NCI-H69 (cell line): ENCODE measurements at places on chromosomes 11 and 22.
A peak's percentile ranks its signal among the peaks of the same experiment; 100 is the strongest.

- no peak for DNase-seq
These were observed 1220.2 kb downstream of the JRKL start for GRCh38 chr11:97610000-97610399.

- no peak for DNase-seq
These were observed 91.4 kb upstream of the TOP3B start for GRCh38 chr22:22073769-22074561.

DNA sequence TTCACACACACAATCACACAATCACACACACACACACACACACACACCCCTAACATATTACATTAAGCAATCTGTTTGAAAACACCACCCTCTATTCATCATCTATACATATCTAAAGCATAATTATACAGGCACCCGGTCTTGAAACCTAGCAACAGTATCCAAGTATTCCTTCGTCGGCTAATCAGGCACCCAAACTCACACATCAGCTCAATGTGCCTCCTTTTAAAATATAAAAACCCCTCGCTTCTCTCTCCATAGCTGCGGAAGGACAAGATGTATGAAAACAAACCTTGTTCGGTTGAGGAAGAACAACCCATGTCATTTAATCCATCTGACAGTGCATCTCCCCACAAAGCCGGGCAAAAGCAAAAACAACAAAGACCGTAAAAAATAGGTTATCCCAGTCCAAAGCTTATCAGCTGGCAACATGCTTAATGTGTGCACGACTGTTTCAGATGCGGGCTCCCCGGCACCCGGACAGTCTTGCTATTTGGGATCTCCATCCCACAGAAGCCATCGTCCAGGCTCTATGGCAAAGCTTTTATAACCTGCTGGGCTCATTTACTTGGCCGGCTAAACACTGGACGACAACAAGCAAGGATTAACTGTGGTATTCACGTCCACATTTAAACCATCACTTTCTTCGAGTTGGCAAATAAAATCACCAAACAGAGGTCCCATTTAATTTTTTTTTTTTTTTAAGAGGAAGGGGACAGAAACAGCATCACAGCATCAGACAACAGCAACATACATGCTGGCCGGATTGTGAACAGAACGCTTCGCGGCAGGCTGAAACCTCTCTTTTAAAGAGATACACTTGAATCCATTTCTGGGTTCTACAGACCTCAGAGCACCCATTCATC lies 365.5 kb downstream of the SHANK2 start:
- peak; percentile 53 for DNase-seq

- DNase-seq: no peak
These were observed 1.1 kb upstream of the IL18BP start for GRCh38 chr11:71997594-71997993.

DNA sequence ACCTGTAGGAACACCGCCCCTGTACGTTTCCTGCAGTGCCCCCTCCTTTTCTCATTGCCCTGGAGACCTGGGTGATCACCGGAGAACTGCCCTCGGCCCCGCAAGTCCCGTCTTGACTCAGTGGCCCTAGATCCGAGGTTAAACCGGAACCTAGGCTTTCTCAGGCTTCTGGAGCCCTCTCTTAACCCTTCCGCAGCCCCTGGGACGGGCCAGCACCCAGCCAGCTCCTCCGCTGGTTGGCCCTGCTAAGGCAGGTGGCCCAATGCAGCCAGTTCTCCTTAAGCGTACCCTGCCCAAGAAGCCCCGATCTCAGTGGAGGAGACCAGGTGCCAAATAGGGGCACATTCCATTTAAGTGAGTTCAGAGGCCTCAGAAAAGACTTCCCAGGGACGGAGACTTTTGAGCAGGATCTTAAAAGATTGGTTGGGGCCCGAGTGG lies 776 bp downstream of the NLRX1 start:
- peak; percentile 54 for DNase-seq

DNA sequence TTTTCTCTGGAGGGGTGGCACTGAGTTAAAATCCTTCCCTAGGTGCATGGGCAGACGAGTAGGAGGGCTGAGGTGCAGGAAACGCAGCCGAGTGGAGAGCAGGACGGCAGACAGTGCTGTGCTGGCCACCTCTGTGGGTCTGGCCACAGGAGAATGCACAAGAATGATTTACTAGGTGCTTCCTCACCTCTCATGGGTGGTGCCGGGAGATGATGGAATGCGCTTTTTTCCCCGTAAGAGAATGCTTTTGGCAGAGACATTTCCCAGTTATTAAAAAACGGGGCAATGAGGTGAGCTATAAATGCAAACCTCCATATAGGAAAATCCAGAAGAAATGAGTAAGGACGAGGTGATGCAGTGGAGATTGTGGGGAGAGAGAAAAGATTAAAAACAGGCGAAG lies 86.1 kb downstream of the ADAMTS15 start:
- no peak for DNase-seq

GRCh38 chr22:26122920-26123468 lies 46.3 kb upstream of the SEZ6L start:
- DNase-seq: no peak

- DNase-seq: no peak
These were observed 35.4 kb downstream of the C22orf42 start for GRCh38 chr22:32123657-32124056.

GRCh38 chr22:30315962-30316576 lies 10.7 kb downstream of the TBC1D10A start:
- no peak for DNase-seq

DNA sequence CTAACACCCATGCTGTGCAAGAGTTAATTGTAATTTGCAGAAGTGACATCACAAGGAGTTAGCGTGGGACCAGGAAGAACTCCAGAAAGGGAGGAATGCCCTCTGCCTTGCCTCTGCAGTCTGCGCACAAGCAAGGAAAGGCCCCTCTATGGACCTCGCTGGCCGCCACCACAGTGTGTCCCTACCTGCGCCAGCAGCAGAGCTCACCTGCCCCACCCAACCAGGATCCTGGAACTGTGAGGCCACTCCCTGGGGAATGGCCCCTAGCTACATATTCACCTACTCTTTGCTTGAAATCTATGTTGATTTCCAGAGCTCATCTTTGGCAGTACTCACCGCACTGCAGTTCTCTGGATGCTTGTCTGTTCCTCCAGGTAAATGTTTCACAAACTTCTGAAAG lies 72.0 kb upstream of the MTNR1B start:
- peak; percentile 33 for DNase-seq

DNA sequence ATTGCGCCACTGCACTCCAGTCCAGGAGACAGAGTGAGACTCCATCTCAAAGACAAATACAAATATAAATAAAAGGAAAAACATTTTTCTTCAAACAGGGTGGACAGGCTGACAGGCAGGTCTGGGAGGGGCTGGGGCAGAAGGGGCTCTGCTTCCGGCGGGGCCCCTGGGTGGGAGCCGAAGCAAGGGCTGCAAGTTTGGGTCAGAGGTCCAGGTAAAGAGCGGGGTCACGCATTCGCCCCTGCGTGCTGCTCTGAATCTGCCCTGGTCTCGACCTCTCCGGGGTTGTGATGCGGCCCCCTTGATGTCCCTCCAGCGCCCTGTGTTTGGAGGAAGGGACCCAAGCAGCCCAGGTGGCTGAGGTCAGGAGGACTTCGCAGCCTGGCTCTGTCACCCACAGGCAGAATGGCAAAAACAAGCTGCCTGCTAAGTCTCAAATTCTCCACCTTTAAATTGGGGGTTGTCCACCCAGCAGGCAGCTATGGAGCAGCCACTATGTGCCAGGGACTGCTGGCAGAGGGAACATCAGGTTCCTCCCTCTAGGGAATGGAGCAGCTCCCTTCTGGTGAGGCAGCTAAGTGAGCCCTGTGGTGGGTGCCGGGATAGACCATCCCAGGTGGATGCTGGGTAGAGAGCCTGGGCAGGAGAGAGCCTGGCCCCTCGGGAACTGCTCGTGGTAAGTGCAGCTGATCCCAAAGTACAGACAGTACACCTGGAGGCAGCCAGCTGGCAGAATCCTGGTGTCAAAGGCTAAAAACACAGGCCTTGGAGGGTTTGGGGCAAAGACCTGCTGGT lies 10.3 kb upstream of the PHF21B start:
- DNase-seq: peak; percentile 59

GRCh38 chr22:23754220-23754919 lies at the start of gene VPREB3:
Gene VPREB3, minus strand, starts transcription at chr22:23754425. Its CDS starts 62 bp downstream, at chr22:23754363.
- DNase-seq: no peak

- DNase-seq: peak; percentile 78
These were observed 3.4 kb downstream of the CADM1 start for GRCh38 chr11:115500547-115501501.

GRCh38 chr11:93652161-93652597 lies 9.3 kb upstream of the CEP295 start:
- DNase-seq: peak; percentile 65

GRCh38 chr22:28381429-28382167 lies 298.0 kb downstream of the TTC28 start:
- DNase-seq: peak; percentile 14

DNA sequence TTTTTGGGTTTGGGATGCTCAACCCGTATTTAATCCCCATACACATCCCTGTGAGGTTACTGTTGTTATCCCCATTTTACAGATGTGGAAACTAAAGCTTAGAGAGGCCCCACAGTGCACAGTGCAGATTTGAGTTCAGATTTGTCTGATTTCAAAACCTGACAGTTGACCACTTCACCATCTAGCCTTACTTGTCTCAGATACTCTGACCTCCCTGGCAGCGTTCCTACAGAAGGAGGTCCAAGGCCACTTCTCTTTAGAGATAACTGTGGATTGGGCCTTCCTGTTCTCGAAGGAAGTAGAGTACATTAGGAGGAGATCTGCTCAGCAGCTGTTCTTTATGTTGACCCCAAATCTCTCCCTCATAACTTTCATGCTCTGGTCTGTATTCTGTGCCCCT lies 46.7 kb upstream of the CTTN start:
- no peak for DNase-seq
